ENCODE measurements at places on chromosomes 3 and 15. TPM values are rescaled to one million over a fixed set of nuclear protein-coding genes. Genes with fewer than 3 reads are reported as not detected.

- H3K27ac ChIP-seq, result no peak overlapping the region
- no peaks in the 10 kb centered on the region for H3K27me3 ChIP-seq
- H3K36me3 ChIP-seq, result no peaks in the 10 kb centered on the region
- no peaks in the 10 kb centered on the region for H3K4me1 ChIP-seq
- no peak overlapping the region for H3K4me3 ChIP-seq
These were observed 403.3 kb downstream of the TBC1D5 start for GRCh38 chr3:17339132-17339575.

GRCh38 chr3:105527949-105528348 is 161.2 kb downstream of the ALCAM start:
- peaks cover 2% of the 10 kb centered on the region for H3K4me1 ChIP-seq
- H3K36me3 ChIP-seq, result peaks cover 3% of the 10 kb centered on the region
- no peak for DNase-seq

DNA sequence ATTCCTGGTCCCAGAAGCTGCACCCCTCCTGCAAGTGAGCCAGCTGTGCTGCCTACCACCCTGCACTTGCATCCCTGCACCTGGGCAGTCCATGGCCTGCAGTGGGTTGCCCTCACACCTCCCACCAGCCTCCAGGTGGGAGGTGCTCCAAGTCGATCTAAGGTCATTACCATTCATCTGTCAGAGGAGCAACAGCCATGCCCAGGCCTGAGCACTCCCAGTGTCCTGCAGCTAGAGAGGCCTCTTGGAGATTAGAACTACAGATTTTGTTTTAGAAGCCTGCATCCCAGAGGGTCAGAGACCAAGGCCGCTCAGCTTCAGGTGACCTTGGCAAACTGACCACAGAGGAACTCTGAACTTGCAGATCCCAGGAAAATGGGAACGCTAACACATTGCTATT is 9.0 kb upstream of the ZXDC start:
- no peak overlapping the region for H3K4me3 ChIP-seq
- DNase-seq, result no peak
- no peak overlapping the region for H3K27ac ChIP-seq
- H3K4me1 ChIP-seq, result peaks cover 13% of the 10 kb centered on the region
- no peaks in the 10 kb centered on the region for H3K27me3 ChIP-seq

DNA sequence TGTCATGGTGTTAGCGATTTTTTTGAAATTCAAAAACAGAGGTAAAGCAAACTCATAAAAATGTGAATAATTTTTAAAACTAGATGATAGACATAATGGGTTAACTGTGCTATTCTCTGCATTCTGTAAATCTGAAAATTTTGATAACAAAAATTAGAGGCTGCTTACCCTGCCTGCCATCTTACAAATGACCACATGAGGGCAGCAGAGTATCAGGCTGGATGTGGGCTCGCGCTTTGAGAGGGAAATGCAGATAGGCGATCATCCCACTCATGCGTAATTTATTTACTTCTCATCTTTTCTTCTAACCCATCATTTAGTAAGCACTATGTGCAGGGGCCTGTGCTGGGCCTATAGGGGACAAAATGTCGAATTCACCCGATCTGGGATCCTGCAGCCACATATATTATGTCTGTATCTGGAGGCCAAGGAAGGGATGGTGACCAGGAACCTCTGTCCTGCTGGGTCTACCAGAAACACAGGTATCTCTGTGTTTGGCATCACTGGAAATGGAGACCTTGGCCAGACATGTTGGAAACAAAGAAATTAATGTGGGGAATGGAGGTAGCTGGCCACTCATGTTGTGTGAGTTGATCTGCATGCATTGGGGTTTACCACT is 7.8 kb upstream of the RAD18 start:
- H3K27me3 ChIP-seq, result peaks cover 8% of the 10 kb centered on the region
- H3K4me3 ChIP-seq, result no peak overlapping the region
- no peaks in the 10 kb centered on the region for H3K36me3 ChIP-seq
- DNase-seq, result peak; percentile 75
- H3K4me1 ChIP-seq, result peaks cover 3% of the 10 kb centered on the region

DNA sequence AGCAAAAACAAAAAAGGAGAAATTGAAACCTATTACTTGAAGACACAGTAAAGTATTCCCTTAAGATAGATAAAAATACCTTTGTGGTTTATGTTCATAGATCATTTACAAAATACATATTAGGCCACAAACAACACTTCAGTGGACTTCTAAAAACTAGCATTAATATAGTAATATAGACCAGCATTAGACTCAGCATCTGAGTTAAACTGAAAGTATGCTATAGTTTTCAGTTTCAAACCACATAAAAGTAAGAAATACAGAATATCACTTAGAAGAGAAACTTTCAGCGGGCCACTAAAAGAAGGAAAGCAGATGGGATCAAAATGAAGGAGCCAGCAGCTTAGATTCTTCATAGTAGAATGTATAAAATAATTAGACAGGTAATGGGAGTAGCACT is 86.6 kb downstream of the MSL2 start:
- H3K4me3 ChIP-seq, result no peak overlapping the region
- no peaks in the 10 kb centered on the region for H3K36me3 ChIP-seq
- H3K27me3 ChIP-seq, result peaks cover 8% of the 10 kb centered on the region

- no peak overlapping the region for H3K27ac ChIP-seq
- no peaks in the 10 kb centered on the region for H3K36me3 ChIP-seq
- H3K4me3 ChIP-seq, result no peak overlapping the region
- no peaks in the 10 kb centered on the region for H3K4me1 ChIP-seq
These were observed 334.8 kb downstream of the NAALADL2 start for GRCh38 chr3:175193815-175194518.

- no peak overlapping the region for H3K27ac ChIP-seq
- DNase-seq, result no peak
- H3K36me3 ChIP-seq, result no peaks in the 10 kb centered on the region
- H3K27me3 ChIP-seq, result peaks cover 21% of the 10 kb centered on the region
These were observed 11.3 kb downstream of the PPARG start for GRCh38 chr3:12300137-12300536.

DNA sequence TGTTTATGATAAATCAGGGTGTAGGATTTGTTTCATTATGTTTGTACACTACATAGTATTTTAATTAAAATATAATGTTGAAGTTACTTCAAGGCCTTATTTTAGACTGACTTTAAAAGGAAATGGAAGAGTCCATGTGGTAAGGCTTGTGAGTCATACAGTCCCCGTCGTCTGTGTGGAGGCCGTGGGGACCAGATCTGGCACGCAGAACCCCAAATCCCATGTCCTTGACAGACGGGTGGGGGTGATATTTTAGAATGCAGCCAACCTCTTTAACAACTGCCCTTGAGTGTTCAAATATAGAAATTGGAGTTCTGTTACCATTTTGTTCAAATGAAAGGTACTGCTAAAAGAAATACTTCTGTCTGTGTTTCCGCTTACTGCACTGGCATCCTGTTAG is 35.8 kb downstream of the ABHD17C start:
- no peaks in the 10 kb centered on the region for H3K27me3 ChIP-seq
- H3K27ac ChIP-seq, result no peak overlapping the region
- no peaks in the 10 kb centered on the region for H3K4me1 ChIP-seq
- DNase-seq, result no peak

DNA sequence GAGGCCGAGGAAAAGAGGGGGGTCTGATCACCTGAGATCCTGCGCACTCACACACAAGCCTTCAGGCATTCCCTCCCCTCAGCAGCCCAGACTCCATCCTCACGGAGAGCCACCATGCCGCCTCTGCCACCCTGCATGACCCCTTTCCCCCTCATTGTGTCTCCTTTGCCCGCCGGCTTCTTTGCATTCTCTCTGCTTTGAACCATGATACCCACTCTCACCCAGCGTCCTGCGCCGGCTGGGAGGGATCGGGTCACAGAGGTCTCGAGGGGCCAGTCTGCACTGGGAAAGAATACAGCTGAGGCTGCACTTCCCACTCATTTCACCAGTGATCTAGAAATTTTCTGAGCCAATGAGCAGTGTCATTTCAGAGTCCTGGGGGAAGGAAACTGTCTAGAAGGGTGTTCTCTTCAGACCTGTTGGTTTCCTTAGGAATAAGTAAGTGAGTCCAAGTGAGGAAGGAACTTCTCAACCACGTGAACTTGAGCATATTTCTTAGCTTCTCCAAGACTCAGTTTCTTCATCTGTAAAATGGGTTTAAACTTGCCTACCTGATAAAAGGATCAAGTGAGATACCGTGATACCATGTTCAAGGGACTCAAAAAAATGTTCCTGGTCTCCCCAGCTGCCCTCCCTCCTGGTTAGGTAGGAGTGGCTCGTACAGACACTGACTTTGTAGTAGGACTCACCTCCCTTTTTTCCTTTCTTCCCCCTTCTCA is 96.7 kb downstream of the TOP2B start:
- H3K27me3 ChIP-seq, result no peaks in the 10 kb centered on the region
- H3K36me3 ChIP-seq, result no peaks in the 10 kb centered on the region
- H3K4me1 ChIP-seq, result no peaks in the 10 kb centered on the region
- H3K27ac ChIP-seq, result no peak overlapping the region

DNA sequence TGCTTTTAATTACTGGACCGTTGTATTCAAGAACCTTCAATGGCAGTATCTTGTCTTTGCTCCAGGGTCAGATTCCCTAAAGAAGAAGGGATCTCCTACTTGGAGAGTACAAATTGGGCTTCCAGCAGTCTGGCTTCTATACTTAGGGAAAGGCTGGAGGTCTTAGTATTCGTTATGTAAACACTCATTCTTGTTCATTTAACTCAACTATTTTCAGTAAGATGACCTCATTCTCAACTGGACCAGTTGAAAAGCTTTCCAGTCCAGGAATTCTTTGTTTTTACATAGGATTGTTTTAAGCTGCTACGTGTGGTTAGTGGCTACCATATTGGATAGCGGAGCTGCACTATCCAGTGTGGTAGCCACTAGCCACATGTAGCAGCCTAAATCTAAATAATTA is 4.6 kb downstream of the SENP5 start:
- no peak overlapping the region for H3K27ac ChIP-seq
- H3K27me3 ChIP-seq, result no peaks in the 10 kb centered on the region
- no peak overlapping the region for H3K4me3 ChIP-seq

GRCh38 chr3:131277836-131278497 is 103.6 kb upstream of the NUDT16 start:
- no peaks in the 10 kb centered on the region for H3K27me3 ChIP-seq
- no peak for DNase-seq
- no peaks in the 10 kb centered on the region for H3K4me1 ChIP-seq
- H3K4me3 ChIP-seq, result no peak overlapping the region
- no peak overlapping the region for H3K27ac ChIP-seq

DNA sequence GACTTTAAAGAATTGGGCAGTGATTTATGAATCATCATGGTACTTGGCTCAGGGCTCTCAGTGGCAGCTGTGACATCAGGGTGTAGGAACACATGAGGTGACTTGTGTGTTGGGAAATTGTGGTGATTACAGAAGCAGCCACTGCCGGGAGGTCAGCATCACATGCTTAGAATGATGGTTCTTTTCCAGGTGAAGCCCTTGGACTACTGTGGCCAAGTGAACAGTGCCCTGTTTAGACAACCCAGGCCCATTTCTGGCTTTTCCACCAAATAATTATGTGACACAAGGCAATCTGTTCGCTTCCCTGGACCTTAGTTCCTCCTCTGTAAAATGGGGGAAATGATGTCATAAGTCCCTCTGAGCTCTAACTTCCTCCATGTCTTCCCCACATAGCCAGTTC is 139.7 kb upstream of the ROPN1 start:
- H3K4me3 ChIP-seq, result no peak overlapping the region
- H3K27me3 ChIP-seq, result no peaks in the 10 kb centered on the region
- no peak for DNase-seq

DNA sequence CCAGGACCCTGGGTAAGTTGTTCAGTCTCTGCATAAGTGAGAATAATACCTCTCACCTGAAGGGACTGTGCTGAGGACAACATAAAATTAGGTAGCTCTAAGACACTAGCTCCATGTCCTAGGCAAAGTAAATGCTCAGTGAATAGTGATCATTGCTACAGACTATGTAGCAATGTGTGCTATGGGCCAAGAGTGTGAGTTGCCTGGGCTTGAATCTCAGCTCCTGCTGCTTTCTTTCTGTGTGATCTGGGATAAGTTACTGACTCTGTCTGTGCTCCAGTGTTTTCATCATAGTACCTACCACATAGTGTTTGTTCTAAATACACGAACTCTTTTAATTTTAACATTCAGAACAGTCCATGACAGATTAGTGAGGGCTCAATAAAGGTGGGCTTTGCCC is 81.1 kb upstream of the MFGE8 start:
- no peaks in the 10 kb centered on the region for H3K4me1 ChIP-seq
- H3K27me3 ChIP-seq, result peaks cover 30% of the 10 kb centered on the region
- H3K4me3 ChIP-seq, result no peak overlapping the region
- no peaks in the 10 kb centered on the region for H3K36me3 ChIP-seq

DNA sequence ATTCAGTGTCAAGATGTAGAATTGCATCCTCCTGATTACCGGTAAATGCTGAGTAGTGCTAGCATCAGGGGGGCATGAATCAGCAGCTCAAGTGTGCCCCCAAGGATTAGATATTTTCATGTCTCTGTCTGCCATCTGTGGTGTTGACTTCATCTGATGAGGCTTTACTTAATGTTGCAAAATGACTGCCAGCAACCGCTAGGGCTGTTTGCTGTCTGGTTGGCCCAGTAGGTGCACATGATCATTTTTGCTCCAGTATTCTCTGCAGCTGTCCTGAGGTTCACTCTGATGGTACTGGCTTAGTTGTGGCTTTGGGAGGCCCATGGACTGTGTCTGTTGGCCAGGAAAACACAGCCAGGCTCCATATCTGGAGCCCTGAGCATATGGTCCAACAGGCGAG is 316.4 kb downstream of the SOX2 start:
- no peak overlapping the region for H3K4me3 ChIP-seq
- H3K4me1 ChIP-seq, result no peaks in the 10 kb centered on the region
- H3K27me3 ChIP-seq, result no peaks in the 10 kb centered on the region
- DNase-seq, result no peak
- H3K36me3 ChIP-seq, result no peaks in the 10 kb centered on the region
- H3K27ac ChIP-seq, result no peak overlapping the region

DNA sequence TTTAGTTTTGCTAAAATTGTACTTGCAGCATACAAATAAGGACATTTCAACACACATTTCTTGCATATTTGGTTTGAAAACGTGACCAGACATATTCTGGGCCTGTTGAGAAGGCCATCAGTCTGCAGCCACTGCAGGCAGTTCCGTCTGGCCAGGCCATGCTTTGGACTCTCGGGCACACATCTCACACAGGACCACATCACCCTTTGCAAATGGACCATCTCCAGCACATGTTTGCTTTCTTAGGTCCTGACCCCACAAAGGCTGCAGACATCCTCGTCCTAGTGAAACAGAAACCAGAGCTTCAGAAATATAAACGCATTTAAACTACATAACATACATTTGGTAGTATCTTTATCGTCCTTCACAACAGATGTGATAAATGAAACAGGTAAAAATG is 24.1 kb downstream of the GABRA5 start:
- H3K27me3 ChIP-seq, result no peaks in the 10 kb centered on the region
- H3K27ac ChIP-seq, result no peak overlapping the region
- no peaks in the 10 kb centered on the region for H3K36me3 ChIP-seq
- no peaks in the 10 kb centered on the region for H3K4me1 ChIP-seq
- DNase-seq, result no peak

TTC23 gene
- total RNA-seq, result 2.1 TPM

CHST13 gene
- total RNA-seq, result not detected

TMCO5A gene
- total RNA-seq, result not detected

FGD5 gene
- total RNA-seq, result not detected

KCTD6 gene
- 9.4 TPM for total RNA-seq

LRRN1 gene
- total RNA-seq, result 0.35 TPM

CAND2 gene
- not detected for total RNA-seq

TMEM212 gene
- total RNA-seq, result not detected

RGMA gene
- total RNA-seq, result 0.23 TPM

PIERCE2 gene
- not detected for total RNA-seq
